NCI-H1694 treated with DMSO at 0.1 percent for 48 hours (cell line): ENCODE measurements at places on chromosomes 6 and 20.

DNA sequence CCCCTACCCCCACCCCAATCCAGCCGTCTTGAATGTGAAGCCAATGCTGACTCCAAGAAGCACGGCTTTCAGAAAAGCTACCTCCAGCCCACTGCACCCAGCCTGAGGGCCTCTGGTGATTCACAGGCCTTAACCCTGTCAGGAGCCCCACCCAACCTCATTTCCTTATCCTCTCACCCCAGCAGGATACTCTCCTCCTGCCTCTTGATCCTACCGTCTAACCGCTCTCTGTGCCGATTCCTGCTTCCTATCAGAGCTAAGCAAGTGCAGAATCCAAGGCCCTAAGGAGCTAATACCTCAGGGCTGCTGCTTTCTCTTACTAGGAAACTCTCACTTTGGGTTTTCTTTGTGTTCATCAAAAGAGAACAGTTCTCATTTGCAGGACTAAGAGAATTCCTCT, 47.2 kb downstream of the TRERF1 start:
- no peak for DNase-seq

- no peak for DNase-seq
Measured at GRCh38 chr6:43758617-43759050, 11.4 kb upstream of the VEGFA start.

DNA sequence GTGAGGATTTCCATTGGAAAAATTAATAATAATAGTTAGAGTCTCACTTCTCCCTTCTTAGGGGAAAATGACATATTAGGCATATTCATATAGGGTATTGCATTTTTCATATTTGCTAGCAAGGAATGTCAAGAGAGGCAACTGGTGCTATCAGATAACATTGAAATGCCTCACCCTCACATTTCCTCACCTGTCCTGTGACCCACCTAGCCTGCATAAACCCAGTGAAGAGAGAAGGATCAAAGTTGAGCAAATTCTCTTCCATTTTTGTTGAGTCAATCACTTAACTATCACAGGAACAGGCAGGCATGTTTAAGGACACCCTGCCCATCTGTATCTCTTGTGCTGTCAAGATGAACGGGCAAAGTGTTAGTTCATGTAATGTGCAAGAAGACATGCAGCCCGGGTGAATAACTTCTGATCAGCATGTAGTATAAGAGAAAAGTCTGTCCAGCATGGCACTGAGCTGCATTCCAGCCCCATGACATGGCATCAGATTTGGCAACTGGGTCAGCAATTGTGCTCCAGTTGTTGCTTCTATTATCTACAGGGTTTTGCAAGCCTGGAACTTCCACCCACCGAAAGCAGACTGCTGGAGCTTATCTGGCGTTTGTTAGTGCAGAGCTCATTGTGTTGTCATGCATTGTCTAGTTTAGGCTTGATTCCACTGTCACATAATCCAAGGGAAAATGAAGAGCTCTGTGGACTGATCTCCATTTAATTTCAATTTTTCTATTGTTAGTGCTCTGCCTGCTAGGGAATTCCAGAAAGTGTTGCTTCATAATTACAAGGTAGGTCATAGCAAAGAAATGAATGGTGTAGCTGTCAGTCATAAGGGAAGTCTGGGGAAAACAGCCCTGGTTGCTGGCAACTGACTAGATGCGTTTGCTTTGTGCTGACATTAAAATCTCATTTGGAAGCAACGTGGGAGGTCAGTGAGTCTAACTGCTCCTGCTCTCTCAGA, 138.4 kb upstream of the TNFAIP3 start:
- DNase-seq: no peak

- no peak for DNase-seq
Measured at GRCh38 chr20:61267241-61267640, 15.2 kb downstream of the CDH4 start.

DNA sequence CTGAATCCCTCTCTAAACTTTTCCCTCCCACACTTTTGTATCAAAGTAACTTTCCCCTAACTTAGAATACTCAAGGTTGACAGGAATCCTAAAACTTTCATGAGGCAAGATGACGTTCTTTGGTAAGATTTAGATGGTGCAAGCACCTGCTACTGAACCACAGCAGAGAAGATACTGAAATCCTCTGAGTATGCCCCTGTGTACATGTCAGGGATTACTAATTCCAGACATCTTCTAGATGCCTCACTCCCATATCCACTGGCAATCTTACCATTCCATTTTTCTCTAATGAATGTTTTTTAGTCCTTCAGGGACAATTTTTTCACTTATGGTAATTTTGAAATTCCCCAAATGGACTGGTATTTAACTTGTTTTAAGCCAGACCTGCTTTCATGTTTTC, 9.1 kb downstream of the APOBEC2 start:
- DNase-seq: no peak

- DNase-seq: no peak
Measured at GRCh38 chr20:15945289-15945688, 628.0 kb downstream of the KIF16B start.

GRCh38 chr6:135974426-135974825, 122.9 kb downstream of the PDE7B start:
- DNase-seq: no peak

- DNase-seq: no peak
Measured at GRCh38 chr6:85464260-85464644, 14.4 kb downstream of the NT5E start.

GRCh38 chr6:49739423-49739822, 4.8 kb downstream of the CRISP3 start:
- no peak for DNase-seq

- DNase-seq: no peak
Measured at GRCh38 chr6:107237992-107238660, 122.8 kb upstream of the BEND3 start.

- peak; percentile 49 for DNase-seq
Measured at GRCh38 chr6:69581581-69581980, 215.2 kb downstream of the LMBRD1 start.

DNA sequence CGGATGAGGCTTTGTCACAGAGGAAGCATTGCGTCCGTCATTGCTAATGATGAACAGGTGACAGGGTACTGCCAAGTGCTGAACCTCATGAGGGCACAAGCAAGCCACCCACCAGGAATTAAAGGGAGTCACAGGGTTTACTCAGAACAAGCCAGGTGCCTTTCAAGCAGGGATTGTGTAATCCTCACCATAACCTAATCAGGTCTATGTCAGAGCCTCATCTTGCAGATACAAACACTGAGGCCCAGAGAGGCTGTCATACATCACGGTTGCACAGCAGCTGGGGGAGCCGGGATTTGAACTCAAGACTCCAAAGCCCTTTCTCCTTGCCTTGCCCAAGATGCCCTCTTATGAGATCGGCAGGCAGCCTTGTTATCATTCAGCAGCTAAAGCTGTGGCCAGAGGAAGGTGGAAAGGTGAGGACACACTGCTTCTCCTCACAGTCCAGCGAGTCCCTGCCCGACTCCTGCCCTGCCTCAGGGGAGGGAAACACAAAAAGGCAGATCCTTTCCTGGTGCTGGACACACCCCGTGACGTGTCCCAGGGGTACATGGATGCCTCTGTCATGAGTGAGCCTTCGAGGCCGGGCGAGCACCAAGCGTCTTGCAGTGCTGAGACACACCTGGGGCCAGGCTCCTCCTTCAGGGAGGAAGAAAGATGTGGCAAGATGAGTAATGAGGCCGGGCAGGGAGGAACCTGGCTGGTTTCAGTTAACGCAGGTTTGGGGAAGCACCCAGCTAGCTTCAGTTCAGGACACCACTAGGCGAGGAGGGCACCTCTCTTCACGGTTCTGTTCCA, 214.9 kb downstream of the LY86 start:
- DNase-seq: no peak

GRCh38 chr6:28865401-28866204, 58.2 kb downstream of the TRIM27 start:
- no peak for DNase-seq

DNA sequence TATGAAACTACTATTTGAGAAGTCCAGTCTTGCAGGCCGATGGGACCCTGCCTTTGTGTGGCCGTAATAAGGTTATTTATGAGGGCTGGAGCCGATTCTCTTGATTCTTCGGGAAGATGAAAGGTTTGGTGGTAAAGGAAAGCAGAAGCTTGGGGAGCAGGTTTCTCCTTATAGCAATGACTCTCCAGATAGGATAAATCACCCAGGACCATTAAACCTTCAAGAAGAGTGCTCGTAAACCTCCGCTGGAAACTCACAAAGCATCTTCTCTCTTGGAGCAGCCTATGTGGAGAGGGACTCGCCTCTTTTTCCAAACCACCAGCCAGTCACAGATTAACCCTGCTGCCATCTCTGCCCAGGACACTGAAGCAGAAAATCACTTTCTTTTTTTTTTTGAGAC, 69.6 kb upstream of the SALL4 start:
- DNase-seq: no peak

- no peak for DNase-seq
Measured at GRCh38 chr6:129454488-129454887, 255.5 kb downstream of the ARHGAP18 start.

DNA sequence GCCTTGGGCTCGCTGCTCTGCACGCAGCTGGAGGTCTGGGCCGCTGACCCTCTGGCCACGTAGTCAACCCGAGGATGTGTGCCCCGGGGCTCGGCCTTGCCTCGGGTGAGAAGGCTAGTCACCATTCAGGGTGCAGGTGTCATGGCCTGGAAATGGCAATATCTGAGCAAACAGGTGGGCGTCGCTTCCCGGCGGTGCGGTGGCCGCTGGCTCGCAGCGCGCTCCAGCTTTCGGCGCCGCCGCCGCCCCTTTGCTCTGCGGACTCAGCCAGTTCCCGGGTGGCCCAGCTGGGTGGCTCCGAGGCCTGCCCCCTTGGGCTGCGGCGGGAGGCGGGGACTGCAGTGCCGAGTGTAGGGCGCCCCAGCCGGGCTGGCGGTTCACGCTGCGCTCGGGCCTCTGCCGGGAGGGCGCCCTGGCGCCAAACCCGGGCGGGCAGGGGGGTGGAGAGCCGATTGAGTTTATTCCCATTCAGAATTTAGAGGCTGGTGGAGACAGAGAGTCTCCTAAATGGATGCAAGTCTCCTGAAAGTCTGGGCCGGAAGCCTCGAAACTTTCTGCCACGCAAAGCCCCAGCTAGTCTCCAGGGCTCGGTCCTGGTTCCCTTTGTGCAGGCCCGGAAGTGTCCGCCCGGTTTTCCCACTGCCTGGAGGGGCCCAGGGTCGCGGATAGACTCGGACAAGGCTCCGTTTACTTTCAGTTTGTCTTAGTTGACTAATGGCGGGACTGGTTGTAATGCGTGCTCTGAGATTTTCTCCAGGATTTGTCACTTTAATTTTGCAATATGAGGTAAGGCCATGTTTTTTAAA, 11.3 kb upstream of the TFAP2A start:
- DNase-seq: no peak

GRCh38 chr6:2840749-2841061, 958 bp downstream of the SERPINB1 start:
- DNase-seq: no peak

DNA sequence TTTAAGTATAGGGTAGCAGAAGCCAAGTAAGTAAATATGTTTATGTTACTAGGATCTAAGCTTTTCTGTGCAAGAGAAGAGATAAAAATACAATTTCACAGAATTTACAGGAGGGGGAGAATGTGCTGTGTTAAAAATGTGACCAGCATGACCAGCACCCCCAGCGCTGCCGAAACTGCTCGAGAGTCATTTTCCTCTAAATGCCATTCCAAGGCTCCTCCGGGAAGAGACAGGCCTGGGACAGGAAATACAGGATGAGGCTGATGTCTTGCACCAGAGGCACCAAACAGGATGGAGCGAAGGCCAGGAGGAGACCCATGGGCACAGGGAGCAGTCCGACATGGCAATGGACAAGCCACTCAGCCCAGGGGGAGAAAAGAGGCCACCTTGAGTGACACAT, 21.1 kb downstream of the TAF4 start:
- no peak for DNase-seq

- DNase-seq: no peak
Measured at GRCh38 chr6:56245903-56246351, 1.5 kb downstream of the COL21A1 start.

- no peak for DNase-seq
Measured at GRCh38 chr20:58673119-58673518, 19.5 kb upstream of the NPEPL1 start.

- DNase-seq: no peak
Measured at GRCh38 chr20:25317351-25318075, 69.6 kb downstream of the PYGB start.

DNA sequence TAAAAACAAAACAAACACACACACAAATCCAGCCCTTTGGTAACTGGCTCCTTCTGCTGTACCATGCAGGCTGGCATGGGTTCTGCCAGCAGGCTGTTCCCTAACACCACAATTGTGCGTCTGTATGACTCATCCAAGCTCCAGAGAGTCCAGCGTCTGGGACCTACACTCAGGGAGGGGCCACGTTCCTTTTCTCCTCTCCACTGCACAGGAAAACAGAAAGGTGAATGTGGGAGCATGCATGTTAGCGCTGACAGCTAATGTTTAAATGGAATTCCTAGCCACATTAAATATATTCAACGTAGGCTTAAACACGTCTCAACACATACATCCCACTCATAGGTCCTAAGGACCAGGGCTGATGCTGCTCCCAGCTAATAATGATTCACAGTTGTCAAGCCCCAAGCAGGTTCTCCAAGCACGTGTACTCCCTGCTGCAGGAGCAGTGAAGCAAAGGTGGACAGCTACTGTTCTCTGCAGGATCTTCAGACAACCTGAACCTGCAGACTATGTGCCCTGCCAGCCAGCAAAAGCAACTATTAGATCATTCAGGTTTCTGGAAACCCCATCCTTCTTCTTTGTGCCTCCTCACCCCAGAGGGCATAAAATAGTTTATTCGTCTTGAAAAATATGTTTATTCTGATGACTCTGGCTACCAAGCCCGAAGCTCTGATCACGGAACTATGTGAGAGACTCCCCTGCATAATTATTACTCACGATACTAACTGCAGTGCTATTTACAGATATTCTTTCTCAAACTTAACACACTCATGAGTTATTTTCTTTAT, 20.9 kb downstream of the MAP1LC3A start:
- peak; percentile 19 for DNase-seq

DNA sequence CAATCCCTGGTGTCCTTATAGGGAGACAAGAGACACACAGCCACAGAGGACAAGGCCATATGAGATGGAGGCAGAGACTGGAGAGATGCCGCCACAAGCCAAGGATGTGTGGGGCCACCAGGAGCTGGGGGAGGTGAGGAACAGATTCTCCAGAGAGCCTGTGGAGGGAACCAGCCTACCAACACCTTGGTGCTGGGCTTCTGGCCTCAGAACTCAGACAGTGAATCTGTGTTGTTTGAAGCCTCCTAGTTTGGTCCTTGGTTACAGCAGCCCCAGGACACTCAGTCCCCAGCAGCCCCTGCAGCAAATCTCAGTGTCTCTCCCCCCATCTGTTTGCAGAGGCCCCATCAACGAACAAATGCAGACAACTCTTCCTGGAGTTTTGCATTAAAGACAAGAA, 73.2 kb upstream of the BHLHE23 start:
- DNase-seq: no peak

- DNase-seq: no peak
Measured at GRCh38 chr6:27333642-27334040, 21.6 kb upstream of the POM121L2 start.

GRCh38 chr6:1849691-1850090, 240.0 kb downstream of the FOXC1 start:
- DNase-seq: no peak
